ENCODE measurements at places on chromosomes 3 and 15.

DNA sequence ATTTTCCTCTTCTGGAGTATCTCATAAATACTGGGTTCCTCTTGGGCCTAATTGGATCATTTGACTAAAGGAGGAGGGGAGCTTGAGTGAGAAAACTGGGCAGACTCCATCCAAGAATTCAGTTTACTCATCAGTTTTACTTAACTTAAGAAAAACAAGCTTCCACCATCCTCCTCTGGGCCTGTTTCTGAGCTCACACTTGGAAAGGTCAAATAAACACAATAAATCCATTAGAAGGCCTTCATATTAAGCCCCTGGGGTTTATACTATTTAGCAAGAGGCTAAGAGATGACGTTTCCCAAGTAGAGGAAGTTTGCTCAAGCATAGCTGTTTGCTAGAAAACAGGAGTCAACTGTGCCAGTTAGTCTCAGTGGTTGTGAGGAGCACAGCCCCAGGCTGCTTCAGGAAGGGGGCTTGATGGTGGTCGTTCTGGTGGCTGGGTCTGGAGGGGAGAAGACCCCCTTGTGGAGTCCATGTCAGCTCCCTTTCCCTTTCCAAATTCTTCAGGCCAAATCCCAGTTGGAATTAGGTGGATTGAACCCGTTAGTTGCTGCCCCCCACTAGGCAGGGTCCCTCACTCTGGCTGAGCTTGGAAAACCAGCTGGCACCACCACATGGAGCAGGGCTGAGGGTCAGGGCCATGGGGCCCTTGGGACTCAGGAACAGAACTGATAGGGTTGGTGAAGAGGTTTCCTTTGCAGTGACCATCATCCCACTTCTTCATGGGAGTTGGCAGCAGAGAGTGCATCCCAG lies 64.8 kb downstream of the SPSB4 start:
- DNase-seq, result no peak

- no peak for DNase-seq
Measured at GRCh38 chr3:186220365-186220764, 111.5 kb upstream of the ETV5 start.

- no peak for DNase-seq
Measured at GRCh38 chr3:53068176-53068575, 22.3 kb upstream of the SFMBT1 start.

DNA sequence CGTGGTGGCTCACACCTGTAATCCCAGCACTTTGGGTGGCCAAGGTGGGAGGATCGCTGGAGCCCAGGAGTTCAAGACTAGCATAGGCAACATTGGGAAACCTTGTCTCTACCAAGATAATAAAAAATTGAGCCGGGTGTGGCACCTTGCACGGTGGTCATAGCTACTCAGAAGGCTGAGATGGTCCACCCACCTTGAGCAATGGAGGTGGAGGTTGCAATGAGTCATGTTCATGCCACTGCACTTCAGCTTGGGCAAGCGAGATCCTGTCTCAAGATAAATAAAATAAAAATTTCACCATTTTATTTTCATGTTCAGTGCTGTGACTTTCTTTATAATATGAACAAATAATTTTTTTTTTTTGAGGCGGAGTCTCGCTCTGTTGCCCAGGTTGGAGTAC lies 12.5 kb downstream of the MAPK6 start:
- no peak for DNase-seq

DNA sequence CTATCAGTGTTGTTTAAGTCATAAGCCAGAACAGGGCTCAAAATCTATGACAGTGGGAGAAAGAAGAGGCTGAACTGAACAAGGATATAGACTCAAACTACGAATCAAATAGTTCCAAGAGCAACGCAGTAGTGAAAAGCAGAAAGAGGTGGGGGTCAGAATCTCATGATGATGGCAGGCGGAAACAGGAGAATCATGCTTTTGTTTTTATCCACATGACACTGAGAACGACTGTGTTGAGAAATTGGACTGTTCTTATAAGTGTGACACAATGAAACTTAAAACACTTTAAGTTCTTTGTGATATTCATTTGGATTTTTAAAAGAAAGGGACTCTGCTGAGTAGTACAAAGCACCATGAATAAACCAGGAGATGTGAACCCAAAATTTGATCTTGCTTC lies 309.4 kb downstream of the ULK4 start:
- no peak for DNase-seq

- DNase-seq, result no peak
Measured at GRCh38 chr15:52186651-52187486, 4.3 kb downstream of the GNB5 start.

GRCh38 chr15:40439960-40440742 lies 602 bp upstream of the BAHD1 start:
- DNase-seq, result no peak

GRCh38 chr3:123984957-123985356 lies 7.0 kb downstream of the ROPN1 start:
- no peak for DNase-seq

DNA sequence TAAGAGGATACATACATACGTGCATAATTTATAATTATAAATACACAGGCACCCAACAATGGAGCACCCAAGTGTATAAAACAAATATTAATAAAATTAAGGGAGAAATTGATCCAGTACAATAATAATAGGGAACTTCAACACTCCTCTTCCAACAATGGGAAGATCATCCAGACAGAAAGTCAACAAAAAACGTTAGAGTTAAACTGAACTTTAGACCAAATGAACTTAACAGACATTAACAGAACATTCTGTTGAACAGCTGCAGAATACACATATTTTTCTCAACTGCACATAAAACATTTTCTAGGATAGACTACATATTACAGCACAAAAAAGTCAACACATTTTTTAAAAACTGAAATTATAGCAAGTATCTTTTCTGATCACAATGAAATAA lies 339.7 kb downstream of the CGGBP1 start:
- DNase-seq, result no peak

DNA sequence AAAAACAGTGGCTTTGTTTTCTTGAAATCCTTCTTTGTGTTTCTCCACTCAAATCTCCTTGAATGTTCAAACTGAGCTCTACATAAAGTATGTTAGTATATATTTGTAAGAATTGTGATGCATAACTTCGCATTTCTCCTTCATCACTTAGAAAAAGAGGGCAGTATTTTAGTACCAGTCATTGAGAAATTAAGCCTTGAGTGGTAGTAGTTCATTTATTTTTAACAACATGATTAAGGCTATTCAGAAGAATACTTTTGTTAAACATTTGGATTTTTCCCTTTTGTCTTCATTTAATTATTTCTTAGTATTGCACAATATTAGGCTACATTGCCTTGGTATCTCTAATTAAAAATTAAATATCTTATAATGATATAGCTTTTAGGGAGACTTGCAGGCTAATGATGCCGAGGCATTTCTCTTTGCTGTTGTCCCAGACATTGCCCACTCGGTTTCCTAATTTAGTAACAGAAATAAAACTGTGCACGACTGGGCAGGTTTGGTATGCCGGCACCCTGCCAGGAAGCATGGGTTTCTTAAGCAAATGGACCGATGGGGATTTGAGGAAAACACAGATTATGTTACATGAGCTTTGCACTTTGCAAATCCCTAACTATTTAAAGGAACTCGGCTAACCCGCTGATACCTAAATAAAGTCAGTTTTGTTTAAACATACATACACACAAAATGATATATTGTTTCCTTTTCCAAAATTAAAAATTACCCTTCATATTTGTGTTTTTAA lies 54.7 kb downstream of the LRRC28 start:
- peak; percentile 22 for DNase-seq

GRCh38 chr3:58899159-58899952 lies 150.5 kb downstream of the CFAP20DC start:
- DNase-seq, result no peak

DNA sequence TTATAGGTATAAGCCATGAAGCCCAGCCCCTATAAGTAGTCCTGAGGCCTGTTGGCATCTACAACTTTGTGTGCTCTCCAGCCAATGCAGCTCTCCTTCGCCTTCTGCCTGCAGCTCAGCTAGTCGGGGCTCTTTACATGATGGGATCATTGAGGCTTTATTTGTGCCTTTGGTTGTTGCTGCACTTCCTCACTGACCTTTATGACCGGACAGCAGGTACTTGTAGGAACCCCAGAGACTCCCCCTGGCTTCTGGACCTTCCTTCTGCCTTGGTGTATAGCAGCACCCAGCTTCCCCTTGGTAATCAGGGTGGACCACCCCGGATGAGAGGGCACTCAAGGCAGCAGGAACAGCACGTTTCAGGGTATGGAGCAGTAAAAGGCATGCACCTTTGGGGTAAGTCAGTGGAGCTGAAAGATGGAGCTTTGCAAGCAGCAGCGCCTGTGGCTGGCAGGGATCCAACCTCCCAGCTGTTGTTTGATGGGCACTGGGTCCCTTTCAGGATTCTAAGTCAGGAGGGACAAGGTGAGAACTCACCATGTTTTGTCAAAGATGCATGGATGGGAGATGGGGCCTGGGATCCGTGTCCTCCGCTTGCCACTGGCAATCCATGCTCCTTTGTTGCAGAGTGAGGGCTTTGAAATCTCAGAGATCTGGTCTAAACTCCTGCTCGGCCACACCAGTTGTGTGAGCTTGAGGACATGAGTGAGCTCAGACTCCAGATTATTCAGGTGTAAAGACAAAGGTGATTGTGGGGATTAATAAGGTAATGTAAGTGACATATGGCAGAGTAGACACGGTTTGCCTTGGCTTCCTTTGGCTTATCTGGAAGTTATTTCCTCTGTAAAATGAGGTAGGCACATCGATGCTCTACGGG lies 65.1 kb upstream of the KLF13 start:
- DNase-seq, result peak; percentile 62

GRCh38 chr3:161602475-161602874 lies 105.9 kb downstream of the OTOL1 start:
- no peak for DNase-seq

Data from ascending aorta (tissue), 2 donors.